ENCODE measurements at places on chromosomes 4 and X.

DNA sequence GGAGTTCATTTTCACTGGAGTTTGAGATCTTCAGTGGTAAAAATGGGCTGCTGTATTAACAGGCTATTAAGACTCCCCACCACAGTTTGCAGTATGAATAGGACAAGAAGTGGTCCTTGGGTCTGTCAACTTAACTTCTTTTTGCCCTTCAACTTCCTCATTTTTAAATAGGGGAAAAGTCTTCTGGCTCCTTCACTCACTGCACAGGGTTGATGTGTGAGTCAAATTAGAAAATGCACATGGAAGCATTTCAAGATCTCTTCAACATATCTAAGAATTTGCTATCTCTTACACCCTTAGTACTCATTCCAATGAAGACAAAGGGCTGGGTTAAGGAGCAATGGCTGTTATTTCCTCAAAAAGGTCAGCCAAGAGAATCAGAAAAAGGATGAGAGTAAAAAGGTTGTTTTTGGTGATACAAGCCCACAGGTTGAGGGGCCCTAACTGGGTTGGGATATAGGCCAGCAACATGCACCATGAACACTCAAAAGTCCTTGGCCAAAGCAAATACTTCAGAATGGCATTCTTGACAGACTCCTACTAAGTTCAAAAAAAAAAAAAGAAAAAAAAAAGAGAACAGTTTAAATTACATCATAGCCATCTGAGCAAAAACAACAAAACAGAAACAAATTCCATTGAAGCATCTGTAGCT lies 13.4 kb downstream of the PDE5A start:
- DNase-seq: no peak

- DNase-seq: no peak
Observed at GRCh38 chr4:62881901-62882300, 1527.3 kb downstream of the TECRL start.

GRCh38 chrX:7943600-7944245 lies 16.5 kb upstream of the PNPLA4 start:
- no peak for DNase-seq

- no peak for DNase-seq
Observed at GRCh38 chrX:2483398-2484060, 17.2 kb downstream of the DHRSX start.

DNA sequence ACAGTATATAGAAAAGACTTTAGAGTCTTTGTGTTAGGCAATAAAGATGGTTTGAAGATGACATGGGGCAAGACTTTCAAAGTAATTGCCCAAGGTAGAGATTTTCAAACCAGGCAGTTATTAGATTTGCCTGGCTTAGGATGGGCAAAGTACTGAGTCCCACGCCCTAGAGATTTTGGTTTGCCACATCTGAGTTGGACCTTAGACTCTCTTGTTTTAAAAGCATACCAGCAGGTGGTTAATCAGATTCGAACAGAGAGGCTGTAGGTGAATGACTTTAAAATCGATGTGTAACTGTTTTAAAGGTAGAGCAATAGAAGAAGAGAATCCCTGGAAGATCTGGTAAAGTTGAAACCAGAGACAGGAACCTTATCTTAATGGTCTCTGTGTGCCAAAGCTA lies 121.5 kb downstream of the RAPGEF2 start:
- DNase-seq: no peak

- no peak for DNase-seq
Observed at GRCh38 chrX:97199501-97199900, 315.8 kb downstream of the RPA4 start.

DNA sequence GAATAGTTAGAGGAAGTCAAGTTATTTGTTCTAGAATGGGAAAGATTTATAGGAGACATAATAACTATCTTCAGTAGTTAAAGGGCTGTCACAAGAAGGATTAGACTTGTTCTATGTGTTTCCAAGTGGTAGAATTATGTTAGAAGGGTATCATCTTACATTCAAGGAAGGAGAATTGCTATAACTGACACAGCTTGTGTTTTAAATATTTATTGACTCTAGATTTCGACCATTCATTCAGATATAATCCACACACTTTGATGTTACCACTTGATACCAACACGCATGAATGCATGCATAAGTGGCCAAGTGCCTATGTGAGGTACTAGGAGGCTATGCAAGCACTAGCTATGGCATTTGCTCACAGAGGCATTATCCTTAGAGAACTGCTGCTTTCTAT lies 122.7 kb downstream of the CCNB3 start:
- DNase-seq: no peak

Measured in NCI-H1417 treated with DMSO at 0.1 percent for 48 hours (cell line).